ENCODE measurements at places on chromosomes 5 and 9.
A peak's percentile ranks its signal among the peaks of the same experiment; 100 is the strongest.

DNA sequence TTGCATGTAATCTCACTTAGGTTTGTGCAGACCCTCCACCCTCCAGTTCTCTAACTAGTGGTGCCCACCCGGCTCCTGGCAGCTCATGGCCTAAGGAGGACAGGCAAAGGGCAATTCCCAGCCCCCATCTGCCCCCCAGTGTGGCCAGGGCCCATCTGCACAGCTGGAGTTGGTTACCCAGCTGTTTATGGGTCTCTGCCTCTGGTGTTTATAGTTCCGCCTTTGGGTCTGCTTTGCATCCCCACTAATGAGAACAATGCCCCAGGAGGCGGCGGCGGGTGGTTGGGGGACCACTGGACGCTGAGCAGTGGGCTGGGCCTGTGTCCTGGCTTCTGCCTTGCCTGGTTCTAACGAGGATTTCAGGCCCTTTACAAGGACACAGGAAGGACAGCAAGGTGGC is 62.4 kb downstream of the NDST1 start:
- no peak for DNase-seq

DNA sequence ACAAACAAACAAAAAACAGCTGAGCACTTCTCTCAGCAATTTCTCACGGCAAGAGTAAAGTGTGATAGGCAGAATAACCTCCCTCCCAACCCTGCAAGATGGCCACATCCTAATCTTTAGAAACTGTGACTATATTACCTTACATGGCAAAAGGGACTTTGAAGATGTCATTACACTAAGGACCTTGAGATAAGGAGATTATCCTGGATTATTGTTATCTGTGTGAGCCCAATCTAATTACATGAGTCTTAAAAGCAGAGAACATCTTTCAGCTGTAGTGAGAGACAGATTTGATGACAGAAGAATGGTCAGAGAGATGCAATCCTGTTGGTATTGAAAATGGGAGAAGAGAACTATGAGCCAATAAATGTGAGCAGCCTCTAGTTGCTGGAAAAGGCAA is 347.9 kb downstream of the CDH9 start:
- no peak for DNase-seq

- no peak for DNase-seq
Measured at GRCh38 chr5:43295202-43295601, 18.0 kb downstream of the HMGCS1 start.

GRCh38 chr9:70692431-70692830 is 278.0 kb upstream of the KLF9 start:
- no peak for DNase-seq

GRCh38 chr9:134390537-134390936 is 64.3 kb downstream of the RXRA start:
- peak; percentile 41 for DNase-seq

DNA sequence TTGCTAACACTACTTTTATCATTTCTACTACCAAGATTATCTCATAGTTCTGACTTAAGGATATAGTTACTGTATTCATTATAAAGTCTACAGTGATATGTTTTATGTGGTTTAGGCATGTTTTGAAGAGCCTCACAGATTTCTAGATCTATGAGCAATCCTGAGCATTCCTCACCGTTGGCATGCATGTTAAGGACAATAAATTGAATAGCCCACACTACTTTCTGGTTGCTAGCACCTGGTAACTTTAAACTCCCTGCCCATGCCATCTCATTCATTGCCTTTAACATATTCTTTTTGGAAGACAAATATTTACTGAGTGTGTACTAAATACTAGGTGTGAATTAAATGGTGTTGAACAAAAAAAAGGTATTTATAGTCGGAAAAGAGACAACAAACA is 868.1 kb upstream of the CDH9 start:
- no peak for DNase-seq

- no peak for DNase-seq
Measured at GRCh38 chr5:264338-264737, 7.1 kb upstream of the PDCD6 start.

GRCh38 chr9:113364951-113365350 is 11.8 kb downstream of the HDHD3 start:
- no peak for DNase-seq

DNA sequence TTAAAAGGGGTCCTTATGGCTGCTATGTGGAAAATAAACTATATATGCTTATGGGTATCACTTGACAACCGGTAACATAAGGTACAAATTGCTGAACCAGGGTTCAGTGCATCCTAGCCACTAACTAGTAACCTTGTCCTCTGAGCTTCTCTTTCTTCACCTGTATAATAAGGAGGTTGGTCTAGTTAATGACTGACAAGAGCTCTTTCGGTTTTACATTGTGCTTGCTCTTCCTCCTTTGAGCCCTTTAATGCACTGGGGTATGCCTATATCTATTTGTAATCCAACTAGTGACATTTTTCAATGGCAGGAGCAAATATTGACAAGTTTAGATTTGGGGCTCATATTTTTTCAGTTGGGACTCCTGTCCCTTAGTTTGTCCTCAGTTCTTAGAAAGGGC is 66.1 kb downstream of the NPR3 start:
- DNase-seq = no peak

DNA sequence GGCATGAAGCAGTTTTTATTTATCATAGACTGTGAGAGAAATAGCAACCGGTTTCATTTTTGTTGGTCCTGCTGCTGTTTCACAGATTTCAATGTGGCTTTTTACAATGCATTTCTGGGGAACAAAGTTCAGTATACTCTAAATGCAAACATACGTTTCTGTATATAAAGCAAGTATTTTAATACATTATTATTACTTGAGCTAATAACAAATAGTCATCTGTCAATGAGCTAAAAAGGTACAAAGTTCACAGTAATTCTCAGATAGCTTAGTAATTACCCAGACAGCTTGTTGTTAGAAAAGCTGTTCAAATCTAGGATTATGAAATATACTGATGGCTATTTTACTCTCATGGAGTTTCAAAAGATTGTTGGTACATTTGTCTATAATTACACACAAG is 50.8 kb downstream of the PBX3 start:
- DNase-seq = no peak

GRCh38 chr5:57561231-57561842 is 78.7 kb upstream of the ACTBL2 start:
- no peak for DNase-seq

DNA sequence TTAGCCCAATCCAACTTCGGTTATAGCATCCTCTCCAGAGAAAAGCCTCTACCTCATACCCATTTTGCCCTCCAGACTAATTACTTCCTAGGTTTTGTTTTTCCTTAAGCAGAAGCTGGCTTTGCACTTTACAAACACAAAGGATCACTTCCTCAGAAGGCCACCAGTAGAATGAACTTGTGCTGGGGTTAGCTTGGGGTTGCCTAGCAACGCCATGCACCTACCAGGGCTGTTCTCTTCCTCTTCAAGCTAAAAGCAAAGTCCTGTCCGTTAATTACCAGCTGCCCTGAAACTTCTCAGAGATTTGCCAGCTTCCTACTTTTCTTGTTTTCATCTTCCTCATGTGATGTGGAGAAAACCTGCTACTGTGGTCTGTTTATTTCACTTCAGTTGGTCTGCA is 132.0 kb upstream of the WWC1 start:
- no peak for DNase-seq

DNA sequence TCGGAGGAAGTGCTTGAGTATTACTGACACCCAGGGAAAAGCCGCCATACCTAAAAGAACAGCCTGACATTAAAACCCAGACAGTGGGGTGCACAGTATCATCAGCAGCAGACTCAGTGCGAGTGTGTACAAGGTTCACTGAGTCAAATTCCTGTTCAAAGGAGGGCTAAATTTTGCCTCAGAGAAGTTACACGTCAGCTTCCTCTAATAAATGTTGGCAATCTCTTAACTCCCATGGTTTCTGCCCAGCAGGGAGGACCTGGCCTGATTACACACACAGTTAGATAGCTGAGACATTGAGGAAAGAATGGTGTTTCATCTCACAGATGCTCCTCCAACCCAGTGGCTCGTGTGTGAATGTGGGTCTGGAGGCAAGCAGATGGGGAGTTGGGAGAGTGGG is 38.2 kb downstream of the NIPSNAP3B start:
- no peak for DNase-seq

- no peak for DNase-seq
Measured at GRCh38 chr5:62708481-62709325, 130.1 kb downstream of the LRRC70 start.

- no peak for DNase-seq
Measured at GRCh38 chr5:171447226-171447625, 27.8 kb downstream of the FGF18 start.

DNA sequence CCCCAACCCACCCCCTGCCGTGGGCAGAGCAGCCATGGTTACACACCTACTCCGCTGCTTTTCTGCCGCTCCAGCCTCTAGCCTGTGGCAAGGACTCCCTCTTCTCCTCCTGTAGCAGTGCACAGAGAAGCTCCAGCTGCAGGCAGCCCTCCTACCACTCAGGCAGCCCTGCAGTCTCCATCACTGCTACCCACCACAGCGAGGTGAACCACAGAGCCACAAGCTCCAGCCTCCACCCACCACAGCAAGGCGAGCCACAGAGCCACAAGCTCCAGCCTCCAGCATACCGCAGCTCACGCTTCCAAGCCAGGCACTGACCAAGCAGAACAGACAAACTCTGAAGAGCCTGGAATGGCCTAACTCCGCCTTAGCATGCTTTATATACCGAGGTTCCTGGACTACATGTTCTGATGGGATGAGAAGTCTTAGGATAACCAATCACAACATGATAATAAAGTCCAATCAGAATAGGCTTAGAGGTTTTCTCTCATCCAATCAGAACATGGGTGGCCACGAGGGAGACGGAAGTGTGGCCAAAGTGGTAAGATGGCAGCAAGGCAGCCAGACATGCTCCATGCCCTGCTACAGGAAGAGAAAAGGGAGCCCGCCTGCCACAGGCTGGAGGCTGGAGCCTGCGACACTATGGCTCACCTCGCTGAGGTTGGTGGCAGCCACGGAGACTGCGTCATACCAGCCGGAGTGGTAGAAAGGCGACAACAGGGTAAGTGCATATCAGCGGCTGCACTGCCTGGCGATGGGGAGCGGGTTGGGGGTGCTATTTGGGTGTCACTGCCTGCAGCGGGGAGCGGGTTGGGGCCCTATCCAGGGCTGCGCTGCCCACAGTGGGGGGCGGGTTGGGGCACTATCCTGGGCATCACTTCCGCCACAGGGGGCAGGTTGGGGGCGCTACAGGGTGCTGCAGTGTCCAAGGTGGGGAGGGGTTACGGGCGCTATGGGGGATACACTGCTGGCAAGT is 75.8 kb upstream of the PCAT7 start:
- DNase-seq = no peak

GRCh38 chr9:68492806-68493205 is 47.9 kb downstream of the TMEM252 start:
- no peak for DNase-seq

DNA sequence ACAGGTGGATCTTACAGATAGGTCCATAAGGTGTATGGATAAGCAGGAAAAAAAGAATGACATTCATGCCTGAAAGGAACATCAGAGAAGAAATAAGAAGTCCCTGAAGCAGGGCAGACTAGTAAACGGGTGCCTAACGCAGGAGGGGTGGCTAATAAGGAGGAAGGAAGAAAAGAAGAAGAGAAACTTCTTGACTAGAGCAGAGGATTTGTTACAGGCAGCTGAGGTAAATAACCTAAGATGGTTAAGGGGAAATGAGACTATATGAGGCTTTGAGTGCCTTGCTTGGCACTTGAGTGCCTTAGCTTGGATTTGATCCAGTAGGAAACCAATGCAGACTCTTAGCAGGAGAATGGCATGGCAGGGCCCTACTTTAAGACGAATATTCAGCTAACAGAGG is 313.5 kb upstream of the PDE4D start:
- DNase-seq = no peak

GRCh38 chr9:132074736-132075135 is 4.9 kb downstream of the MED27 start:
- DNase-seq = no peak

GRCh38 chr5:92775711-92776615 is 805.1 kb downstream of the NR2F1-AS1 start:
- DNase-seq = no peak

DNA sequence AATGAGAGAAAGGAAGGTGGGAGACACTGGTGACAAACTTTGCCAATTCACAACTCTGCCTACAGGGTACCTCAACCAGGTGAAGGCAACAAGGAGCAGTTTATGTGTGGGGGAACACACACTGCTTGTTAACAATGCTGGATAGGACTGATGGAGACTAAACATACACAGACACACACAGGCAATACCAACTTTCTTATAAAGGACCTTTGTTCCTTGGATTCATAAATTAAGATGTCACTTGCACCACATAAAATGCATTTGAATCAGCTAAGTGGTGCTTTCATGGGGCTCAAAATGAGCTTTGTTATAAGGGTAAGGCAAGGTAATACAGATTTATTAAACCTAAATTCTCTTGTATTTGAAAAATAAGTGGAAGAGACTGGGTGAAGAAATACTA is 4.0 kb downstream of the TSTD2 start:
- no peak for DNase-seq

- no peak for DNase-seq
Measured at GRCh38 chr9:125845271-125845808, 98.2 kb downstream of the PBX3 start.

GRCh38 chr9:126857261-126857960 is 3.0 kb upstream of the ZBTB34 start:
- DNase-seq = no peak

- no peak for DNase-seq
Measured at GRCh38 chr9:113630386-113631136, 167.0 kb downstream of the RGS3 start.

- DNase-seq = no peak
Measured at GRCh38 chr5:28691526-28691925, 1653.1 kb upstream of the CDH9 start.

GRCh38 chr5:80541392-80541791 is 28.7 kb downstream of the ANKRD34B start:
- no peak for DNase-seq

- no peak for DNase-seq
Measured at GRCh38 chr9:77016121-77016525, 3.3 kb upstream of the FOXB2 start.

GRCh38 chr5:157269165-157269671 is 3.3 kb downstream of the CYFIP2 start:
- DNase-seq = no peak

- no peak for DNase-seq
Measured at GRCh38 chr9:121324316-121324715, 45.7 kb downstream of the STOM start.

GRCh38 chr9:108040783-108041182 is 551.2 kb upstream of the KLF4 start:
- DNase-seq = no peak

DNA sequence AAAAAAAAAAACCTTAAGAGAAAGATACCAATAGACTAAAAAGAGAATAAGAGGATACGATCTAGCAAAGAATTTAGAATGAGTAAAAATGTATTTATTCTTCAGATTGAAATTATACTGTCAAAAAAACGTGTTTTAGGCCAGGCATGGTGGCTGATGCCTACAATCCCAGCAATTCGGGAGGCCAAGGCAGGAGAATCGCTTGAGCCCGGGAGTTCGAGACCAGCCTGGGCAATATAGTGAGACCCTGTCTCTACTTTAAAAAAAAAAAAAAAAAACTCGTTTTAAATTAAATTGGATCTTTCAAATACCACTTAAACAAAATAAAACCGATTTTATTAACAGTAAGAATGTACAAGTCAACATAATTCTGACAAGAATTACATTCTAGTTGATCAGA is 41.8 kb downstream of the FBXL17 start:
- no peak for DNase-seq

- DNase-seq = no peak
Measured at GRCh38 chr5:153623751-153624450, 133.4 kb downstream of the GRIA1 start.
